Neural crest cell (in vitro differentiated cells): ENCODE measurements at places on chromosomes 2 and 18.

GRCh38 chr18:34322365-34323289, 97.9 kb upstream of the NOL4 start:
- DNase-seq, result peak; percentile 66

GRCh38 chr2:160033732-160034392, 28.6 kb downstream of the PLA2R1 start:
- no peak for DNase-seq

DNA sequence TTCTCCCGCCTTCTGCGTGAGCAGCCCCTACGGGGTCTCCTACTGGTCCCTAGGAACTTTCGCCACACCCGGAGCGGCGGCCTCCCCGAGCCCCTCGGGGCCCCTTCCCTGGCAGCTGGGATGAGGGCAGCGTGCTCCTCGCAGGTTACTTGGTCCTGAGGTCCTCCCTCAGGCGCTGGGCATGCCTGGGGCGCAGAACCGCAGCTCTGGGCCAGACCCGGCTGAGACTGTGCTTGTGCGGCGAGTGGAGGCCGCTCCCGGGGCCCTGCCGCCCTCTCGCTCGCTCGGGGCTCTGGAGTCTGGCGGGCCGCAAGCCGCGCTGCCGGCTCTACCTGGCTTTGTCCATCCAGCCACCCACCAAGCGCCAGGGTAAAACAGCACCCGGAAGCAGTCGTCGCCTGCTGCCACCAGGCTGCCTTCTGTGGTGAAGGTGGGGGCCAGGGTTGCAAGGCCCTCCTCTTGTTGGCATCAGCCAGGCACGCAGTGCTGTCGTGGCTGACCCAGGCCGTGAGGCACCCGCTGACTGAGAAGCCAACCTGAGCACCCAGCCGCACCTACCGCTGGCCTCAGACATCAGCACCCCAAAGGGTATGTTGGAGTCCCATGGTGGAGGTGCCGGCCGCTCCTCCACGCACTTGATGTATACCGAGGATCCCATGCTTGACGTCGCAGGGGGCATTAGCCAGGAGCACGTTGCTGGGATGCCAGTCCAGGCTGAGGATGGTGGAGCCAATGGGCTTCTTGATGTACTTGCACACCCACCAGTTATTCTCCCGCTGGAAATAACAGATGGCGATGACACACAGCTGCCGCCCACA, 46.1 kb upstream of the PTH2R start:
- DNase-seq, result no peak

DNA sequence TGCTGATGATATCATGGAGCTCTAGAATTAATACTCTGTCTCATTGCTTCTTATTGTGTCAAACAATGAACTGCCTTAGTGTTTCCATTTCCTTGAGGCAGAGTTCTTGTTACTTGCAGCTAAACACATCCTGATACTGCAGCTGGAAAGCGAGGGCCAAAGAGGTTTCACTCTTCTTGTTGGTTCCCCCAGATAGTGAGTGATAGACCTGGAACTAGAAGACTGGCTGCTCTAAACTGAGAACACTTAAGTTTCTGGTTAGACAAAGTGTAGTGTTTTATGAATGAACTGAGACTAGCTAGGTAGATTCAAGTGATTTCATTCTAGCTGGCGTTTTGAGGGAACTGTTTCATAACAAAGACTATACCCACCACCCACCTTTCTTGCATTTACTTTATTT, 321.7 kb downstream of the TXNL1 start:
- no peak for DNase-seq

DNA sequence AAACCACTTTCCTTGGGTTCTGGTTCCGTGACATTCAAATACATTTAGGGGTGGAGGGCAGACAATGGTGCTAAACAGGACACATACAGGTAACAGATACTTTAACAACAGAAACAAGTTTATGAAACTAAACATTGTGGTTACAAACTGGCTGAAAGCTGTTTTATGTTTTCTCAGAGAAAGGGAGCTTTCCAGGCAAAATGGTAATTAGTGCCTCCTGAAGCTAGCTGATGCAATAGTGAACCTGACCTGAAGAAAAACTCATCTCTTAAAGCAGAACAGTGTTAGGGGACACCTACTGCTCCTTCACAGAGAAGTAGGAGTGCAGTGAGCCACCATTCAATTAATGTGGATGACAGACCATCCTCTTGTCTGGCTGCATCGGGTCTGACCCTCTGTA, 138.9 kb downstream of the CCDC148 start:
- DNase-seq, result no peak

DNA sequence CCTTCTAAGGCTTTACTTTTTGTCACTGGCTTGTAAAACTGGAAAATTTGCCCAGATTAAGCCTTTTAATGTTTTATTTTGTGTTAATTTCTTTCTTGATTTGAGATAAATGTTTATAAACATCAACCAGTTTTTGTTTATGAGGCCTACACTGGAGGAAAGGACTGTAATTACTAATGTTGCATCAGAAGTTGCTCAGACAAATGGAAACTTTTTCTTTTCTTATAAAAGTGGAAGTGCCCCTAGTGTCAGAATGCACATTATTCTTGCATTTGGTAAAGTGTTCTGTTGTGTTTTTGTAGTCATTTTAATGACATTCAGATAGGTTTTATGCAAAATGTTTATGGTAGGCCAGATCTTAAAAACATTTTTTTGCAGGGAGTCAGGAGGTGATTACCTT, 25.3 kb downstream of the LCLAT1 start:
- DNase-seq, result no peak

GRCh38 chr2:163353551-163353950, 382.3 kb downstream of the FIGN start:
- DNase-seq, result no peak

DNA sequence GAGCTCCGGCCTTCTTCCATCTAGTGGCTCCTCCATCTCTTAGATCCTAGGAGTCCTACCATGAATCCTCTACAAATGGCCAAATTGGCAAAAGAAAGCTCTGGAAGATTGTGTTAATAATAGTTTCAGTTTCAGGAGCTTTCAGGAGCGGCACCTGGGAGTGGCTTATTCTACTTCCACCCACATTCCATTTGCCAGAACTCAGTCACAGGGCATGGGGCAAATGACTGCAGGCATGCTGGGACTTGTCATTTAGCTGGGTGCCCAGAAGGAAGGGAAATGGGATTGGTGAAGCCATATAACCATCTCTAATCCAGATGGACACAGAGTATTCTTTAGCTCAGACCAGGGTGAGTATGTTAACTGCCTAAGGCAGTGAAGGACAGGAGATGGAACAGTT, 3.6 kb upstream of the LRATD1 start:
- no peak for DNase-seq

DNA sequence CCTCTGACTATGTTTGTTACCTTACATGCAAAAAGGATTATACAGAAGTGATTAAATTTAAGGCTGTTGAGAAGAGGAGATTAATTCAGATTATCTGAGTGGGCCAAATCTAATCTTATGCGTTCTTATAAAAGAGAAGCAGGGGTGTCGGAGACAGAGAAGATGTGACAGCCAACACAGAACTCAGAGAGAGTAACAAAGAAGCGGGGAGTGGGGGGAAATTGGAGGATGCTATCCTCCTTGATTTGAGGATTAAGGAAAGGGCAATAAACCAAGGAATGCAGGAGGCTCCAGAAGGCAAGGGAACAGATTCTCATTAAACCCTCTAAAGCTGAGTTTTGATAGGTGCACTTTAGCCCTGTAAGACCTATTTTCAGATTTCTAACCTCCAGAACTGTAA, 291.3 kb upstream of the REG3G start:
- no peak for DNase-seq

DNA sequence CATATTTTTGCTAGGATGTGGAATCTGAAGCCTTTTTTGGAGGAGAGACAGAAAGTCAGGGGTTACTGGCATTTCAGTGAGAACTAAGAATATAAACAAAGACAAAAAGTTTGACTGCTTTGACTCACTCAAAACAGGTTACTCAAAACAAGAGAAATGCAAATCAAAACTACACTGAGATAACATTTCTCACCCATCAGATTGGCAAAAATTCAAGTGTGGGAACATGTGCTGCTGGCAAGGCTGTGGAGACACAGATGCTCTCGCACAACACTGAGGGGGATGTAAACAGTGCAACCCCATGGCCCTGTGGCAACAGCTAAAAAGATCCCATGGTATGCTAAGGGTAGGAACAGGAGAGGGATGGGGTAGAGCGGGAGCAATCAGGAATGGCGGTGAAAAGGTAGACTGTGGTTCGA, 86.6 kb downstream of the DTNB start:
- DNase-seq, result no peak

DNA sequence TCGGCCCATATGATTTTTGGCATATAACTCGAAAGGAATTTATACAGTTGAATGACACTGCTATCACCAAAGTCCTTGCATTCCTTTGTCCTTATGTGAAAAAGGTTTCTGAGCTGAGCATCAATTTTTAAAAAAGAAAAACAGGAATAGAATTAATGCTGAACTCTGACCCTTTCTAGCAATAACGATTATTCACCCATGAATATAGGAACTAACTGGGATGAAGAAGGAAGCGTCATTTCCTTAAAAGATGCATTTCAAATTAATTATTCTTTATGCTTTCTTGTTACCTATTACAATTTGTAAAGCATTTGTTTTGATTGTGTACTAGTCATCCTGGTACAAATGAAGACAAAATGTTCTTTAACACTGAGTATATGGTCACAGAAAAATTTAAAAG, 19.3 kb downstream of the TMEM247 start:
- DNase-seq, result no peak

GRCh38 chr2:38394041-38394440, 17.0 kb upstream of the ATL2 start:
- DNase-seq, result no peak

DNA sequence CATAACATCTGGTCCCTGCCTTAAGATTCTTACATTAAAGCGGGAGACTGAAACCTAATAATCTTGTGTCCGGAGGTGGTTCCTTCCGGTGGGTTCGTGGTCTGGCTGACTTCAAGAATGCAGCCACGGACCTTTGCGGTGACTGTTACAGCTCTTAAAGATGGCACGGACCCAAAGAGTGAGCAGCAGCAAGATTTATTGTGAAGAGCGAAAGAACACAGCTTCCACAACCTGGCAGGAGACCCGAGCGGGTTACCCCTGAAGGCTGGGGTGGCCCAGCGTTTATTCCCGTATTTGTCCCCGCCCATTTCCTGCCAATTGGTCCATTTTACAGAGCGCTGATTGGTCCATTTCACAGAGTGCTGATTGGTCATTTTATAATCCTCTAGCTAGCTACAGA, 122.3 kb upstream of the SIX2 start:
- DNase-seq, result no peak

- DNase-seq, result no peak
Measured at GRCh38 chr2:53964987-53965687, 5.7 kb downstream of the PSME4 start.
